ENCODE measurements at places on chromosomes 2 and 18.

- DNase-seq = no peak
Measured at GRCh38 chr18:47882641-47883040, 47.8 kb downstream of the SMAD2 start.

DNA sequence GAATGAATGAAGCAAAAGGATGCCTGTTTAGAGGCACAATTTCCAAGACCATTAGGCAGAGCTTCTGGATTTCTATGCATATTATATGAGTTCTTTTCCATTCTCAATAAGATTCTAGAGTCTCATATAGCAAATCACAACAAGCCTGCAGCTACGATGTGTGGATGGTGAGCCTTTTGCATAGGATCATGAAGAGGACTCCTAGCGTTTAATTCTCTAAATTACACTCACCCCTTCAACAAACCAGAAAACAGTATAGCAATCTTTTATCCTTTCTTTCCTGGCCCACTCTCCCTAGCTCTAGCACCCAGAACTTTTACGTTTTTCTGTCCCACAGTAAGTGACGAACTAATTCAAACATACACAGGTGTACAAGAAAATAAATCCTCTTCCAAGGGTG is 293.1 kb upstream of the KLHL29 start:
- no peak for DNase-seq

DNA sequence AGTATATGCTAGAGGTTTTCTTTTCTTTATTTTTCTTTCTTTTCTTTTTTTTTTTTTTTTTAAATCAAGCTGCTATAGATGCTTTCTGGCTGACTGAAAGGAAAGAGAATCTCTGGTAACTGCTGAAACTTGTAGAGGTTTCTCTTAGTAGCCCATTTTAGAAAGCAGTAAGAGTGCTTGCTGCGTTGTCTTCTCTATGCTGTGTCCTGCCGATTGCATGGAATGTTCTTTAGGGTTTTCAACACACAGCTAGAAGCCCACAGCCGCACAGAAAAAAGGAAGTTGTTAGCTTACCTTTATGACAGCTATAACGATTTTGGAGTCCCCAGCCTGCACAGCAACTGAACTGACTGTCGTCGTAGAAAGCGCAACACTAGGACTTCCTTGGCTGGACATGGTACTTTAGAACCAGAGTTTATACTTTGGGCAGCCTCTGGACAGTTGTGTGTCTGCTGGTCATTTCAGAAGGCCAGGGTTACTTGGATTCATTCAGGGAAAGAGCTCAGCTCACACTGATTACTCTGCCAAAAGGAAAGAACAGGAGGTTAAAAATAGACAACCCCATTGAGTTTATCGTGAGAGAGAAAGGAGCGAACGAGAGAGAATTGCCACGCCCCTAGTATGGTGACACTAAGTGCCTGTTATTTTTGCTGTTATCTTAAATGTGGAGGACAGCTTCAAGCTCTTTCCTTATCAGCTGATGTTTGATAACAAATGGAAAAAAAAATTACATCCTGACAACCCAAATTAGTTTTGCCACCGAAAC is at the start of gene CCDC141:
CCDC141 (minus strand) TSS at position 592 of the 766 bp plus-strand sequence; CDS start at position 396, 196 bp downstream.
- no peak for DNase-seq

GRCh38 chr2:74671479-74671878 is 17.4 kb downstream of the SEMA4F start:
- DNase-seq = no peak

DNA sequence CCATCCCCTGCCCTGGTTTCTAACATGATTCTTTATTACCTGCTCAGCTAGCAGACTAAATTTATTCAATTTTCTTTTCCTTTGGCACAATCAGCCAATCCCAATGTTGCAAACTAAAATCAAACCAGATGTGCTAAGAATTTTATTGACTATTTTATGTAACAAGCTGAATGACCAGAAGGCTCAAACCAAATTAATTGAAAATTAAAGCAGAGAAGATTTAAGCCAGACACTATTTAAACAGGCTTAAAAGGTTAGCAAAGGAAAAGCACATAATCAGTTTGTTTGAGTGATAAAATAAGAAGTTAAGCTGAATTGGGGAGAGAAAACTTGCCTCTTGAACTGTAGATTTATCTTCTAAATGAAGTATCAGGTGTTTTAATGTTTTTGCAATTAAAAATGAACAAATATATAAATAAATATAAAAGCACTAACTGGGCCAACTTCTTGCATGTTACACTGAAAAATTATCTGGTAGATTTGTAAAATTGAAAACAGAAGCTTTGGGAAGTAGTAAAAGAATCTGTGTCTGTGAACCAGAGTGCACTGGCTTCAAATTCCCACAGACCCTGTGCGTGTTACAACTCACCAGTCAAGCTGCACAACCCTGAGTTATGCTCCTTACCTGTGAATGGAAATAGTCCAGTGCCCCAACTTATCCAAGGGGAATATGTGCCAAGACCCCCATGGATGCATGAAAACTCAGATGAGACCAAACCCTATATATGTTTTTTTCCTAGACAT is 283.4 kb downstream of the CNTNAP5 start:
- no peak for DNase-seq

DNA sequence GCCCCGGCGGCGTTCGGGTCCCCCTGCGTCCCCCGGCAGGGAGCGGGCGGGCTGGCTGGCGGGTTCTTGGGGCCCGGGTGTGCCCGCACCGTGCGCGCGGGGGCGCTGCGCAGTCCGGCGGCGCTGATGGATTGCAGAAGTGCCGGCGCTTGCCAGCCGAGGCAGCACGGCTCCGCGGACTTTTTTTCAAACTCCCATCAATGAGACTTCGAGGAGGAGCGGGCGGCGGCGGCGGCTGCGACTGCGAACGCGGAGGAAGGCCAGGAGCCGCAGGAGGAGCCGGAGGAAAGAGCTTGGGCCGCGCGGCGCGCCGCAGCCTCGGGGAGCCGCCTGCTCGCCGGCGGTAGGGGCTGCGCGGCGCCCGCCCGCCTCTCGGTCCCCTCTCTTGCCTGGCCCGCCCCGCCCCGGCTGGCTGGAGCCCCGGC is at the start of gene GLI2:
GLI2 (plus strand) TSS at position 123 of the 425 bp plus-strand sequence. CDS start 61,453 bp downstream, outside the sequence.
- DNase-seq = peak; percentile 36

DNA sequence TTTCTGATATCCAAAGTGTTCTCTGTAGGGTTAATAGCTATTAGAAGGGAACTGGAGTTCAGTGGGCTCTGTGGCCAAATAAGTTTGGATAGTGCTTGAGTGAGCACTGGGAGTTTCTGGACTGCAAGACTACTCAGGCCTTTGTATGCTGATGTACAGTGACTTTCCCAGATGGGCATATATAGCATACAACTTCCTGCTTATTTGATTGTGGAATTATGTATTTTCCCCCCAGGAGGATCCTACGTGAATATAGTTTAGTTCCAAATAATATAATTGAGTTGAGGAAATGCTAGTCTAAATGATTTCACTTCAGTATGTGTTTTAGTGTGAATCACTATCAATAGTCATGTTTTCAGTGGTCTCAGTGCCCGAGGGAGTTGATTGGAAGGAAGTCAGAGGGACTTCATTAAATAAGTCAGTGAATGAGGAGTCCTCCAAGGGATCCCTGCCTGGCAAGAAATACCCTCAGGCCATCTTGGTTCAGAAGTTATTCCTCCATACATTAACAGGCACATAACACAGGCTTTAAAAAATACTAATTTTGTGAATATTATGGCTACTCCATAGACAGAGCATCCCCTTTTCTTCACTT is 251.4 kb downstream of the PRKCE start:
- no peak for DNase-seq

DNA sequence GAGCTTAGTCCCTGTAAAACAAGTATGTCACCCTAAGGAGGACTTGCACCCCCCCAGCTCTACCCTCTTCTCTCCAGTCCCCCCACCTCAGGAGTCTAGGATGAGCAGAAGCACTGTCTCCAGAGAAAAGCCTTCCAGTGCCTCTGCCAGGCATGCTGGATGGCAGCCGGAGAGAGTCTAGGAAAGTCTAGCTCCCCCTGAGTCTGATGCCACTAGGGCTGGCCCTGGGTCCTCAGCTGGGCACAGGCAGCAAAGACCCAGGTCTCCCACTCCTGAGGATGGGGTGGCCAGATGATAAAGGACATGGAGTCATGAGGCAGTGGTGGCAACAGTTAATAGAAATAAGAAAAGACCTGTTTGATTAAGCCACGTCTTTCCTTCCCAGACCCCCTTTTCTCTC is 225.6 kb downstream of the CYP26B1 start:
- no peak for DNase-seq

- DNase-seq = no peak
Measured at GRCh38 chr2:60991644-60992043, 25.9 kb upstream of the PEX13 start.

DNA sequence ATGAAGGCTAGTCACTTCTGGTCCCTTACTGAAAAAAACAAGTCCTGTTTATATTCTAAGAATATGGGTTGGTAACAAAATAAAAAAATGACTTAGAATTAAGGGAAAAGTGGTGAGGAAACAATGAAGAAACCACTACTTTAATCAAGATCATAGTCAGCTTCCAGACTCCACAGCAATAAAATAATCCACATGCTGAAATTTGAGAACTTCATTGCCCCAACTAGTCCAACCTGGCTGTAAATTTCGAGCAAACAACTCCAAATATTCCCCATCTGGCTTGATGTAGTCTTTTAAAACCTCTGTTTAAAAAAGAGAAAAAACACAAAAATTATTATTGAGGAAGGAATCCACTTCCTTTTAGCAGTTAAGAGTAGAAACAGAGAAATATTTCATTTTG is 32.5 kb downstream of the METTL4 start:
- DNase-seq = no peak

DNA sequence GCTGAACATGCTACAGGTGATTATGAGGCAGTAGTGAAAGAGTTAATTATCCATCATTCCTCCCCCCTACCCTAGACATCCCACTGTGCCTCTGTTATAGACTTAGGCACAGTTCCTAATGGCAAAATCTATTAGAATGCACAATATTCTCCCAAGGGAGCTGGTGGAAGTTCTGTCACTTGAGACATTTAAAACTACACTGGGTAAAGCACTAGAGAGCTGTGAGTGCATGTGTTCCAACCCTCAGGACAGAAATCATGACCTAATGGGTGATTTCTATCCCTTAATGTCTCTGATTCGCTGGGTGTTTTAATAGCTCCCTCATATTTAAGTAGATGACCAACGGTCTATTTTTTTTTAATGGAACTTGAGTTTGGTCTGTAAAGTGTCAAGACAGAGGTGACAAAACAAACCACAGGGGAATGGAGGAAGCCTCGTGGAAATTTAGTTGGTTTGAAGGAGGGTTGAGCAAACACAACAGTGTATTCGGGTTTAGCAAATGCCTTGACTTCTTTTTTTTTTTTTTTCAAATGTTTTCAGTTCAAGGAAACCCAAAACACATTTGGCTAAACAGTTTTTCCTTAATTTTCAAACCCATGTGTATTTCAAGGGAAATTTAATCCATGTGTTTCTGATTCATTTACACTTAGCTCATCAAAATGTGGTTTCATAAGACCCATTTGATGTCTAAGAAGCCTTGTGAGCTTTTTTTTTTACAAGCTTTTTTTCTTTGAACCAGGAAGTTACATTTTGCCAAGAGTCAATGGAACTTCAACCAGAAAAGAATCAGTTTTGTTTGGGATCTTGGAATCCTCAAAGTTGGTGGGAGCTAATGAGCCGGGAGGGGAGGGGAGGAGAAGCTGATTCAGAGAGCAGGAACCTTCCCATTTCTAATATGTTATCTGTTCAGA is 665.1 kb upstream of the ZEB2 start:
- no peak for DNase-seq

- no peak for DNase-seq
Measured at GRCh38 chr2:231605607-231606091, 13.0 kb downstream of the TEX44 start.

GRCh38 chr2:63124850-63125249 is 74.2 kb downstream of the OTX1 start:
- no peak for DNase-seq

DNA sequence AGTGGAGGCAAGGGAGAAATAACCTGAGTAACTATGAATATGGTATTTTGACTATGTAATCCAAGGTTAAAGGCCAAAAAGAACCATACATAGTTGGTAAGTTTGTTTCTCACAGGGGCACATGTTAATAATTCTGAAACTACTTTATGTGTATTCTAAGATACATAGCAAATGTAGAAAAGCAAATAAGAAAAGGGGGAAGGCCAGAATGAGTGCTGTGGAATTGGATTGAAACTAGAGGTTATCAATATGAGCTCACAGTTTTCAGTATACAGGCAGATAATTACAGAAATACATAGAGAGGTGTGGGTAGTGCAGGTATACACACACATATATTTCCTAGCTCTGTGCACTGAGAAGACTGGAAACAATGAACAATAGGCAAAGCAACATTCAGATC is 13.7 kb downstream of the INO80C start:
- no peak for DNase-seq

- peak; percentile 11 for DNase-seq
Measured at GRCh38 chr18:63505566-63506335, 29.0 kb downstream of the SERPINB5 start.

DNA sequence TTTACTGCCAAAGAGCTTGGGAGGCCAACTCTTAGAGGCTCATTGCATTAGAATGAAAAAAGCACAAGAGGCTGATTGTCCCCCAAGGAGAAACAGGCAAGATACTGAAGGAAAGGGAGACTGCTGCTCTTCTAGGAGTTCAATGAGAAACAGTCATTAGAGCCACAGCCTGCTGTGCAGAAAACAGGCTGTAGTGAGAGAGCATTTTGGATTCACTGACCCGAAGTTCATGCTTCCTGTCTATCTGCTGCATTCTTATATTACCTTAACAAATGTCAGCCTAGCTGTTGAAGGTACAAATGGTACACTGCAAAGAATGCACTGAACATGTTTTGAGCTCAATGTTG is 423.3 kb downstream of the SETBP1 start:
- DNase-seq = no peak

- DNase-seq = peak; percentile 65
Measured at GRCh38 chr18:49491857-49492693, 5.0 kb upstream of the C18orf32 start.

DNA sequence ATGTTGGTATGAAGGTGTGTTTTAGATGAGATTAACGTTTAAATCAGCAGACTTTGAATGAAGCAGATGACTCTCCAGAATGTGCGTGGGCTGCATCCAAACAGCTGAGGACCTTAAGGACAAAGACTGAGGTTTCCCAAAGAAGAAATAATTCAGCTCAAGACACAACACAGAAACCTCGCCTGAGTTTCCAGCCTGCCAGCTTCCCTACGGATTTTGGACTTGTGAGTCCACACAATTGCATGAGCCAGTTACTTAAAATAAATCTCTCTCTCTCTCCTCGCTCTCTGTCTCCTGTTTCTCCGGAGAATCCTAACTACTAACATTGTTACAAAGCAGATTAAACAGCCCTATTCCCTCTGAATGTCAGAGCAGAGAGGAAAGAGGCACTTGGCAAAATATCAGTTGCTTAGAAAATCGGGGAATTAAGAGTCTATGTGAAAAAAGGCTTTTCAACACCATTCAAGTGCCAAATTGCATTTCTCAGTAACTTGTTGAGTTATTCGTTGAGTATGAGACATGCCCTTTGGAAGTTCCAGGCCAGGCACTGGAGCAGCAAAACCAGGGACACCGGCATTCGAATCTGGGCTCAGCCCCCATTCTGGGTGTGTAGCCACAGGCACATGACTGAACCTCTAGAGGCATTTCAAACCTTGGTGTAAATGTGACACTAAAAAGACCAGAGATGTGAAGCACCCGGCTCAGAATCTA is 174.6 kb upstream of the PID1 start:
- no peak for DNase-seq

All from activated CD4-positive, alpha-beta T cell treated with anti-CD3 and anti-CD28 coated beads for 24 hours (primary cell).